Skin of body (tissue), 3 donors: ENCODE measurements at places on chromosomes 1 and 21. TPM values are rescaled to one million over a fixed set of nuclear protein-coding genes. Genes with fewer than 3 reads are reported as not detected.

DNA sequence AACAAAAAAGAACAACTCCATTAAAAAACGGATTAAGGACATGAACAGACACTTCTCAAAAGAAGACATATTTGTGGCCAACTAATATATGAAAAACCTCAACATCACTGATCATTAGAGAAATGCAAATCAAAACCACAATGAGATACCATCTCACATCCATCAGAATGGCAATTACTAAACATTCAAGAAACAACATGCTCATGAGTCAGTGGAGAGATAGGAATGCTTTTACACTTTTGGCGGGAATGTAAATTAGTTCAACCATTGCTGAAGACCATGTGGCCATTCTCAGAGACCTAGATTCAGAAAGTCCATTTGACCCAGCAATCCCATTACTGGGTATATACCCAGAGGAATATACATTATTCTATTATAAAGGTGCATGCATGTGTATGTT, 1442.6 kb upstream of the B3GALT2 start:
- no peak for DNase-seq

DNA sequence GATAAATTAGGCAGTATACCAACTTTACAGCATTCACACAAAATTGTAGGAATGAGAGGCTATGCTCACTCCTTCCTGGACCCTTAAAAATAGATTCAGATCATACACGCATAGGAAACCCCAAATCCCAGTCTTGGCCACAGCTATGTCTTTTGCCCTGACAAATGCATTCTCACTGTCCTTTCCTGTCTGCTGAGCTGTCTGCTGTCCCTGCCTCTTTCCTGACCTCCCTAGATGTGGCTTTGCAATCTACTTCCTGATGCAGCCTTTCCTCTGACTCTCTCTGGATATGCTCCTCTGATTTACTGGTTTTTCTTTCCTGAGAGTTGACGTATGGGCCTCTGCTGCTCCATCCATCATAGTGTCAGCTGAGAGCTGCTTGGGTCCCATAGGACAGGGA, 59.8 kb upstream of the SLC35F3 start:
- no peak for DNase-seq

DNA sequence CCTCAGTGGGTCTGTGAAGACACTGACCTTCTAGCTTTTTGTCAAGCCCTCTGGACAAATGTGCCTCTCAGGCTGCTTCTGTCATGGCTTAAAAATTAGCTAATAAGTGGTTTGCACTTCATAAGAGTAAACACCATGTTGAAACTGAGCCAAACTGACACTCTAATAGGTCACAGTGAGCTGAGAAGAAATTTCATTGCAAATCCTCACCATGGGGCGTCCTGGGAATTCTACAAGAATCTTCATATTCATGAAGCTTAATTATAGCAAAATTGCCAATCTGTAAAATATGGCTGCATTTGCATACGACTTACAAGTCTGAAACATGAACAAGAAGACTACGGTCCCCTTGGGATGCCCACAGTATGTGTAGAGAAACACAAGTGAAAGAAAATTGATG, 188.6 kb downstream of the DSCAM start:
- no peak for DNase-seq

DNA sequence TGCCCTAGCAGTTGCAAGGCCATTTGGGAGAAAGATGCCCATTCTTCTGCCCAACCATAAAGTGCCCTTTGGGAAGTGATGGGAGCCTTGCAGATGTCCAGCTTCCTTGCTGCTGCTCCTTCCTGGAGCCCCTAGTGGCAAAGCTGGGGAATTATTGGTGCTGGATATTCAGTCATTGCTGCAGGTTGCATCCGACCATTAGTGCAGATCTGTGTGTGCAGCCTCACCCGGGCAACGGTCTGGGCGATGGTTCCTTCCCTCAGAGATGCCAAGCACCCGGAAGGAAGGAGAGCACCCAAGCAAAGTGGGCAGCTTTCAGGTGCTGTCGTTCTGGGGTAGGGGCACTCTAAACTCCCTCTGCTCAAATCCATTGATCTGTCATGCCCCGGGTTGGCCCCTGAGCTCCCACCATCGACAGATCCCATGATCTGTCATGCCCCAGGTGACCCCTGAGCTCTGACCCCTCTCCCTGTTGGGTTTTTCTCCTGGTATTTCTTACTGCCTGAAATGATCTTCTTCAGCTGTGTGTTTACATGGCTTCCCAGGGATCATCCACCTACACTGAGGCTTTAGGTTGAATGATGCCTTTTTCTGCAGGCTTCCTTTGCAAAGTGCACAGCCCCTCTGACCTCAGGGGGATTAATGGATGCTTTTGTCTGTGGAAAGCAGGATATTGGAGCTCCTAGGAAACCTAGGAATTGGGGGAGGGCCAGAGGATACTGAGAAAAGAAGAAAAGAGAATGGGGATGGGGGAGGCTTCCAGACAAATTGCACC, 467.5 kb downstream of the PTPRU start:
- no peak for DNase-seq

HIVEP3 gene
- total RNA-seq, result 3.3 TPM

DMRTA2 gene
- total RNA-seq, result not detected
